ENCODE measurements at places on chromosomes 2 and 18.
A peak's percentile ranks its signal among the peaks of the same experiment; 100 is the strongest.

- DNase-seq, result no peak
Measured at GRCh38 chr18:34709750-34710441, at the start of gene DTNA. TSS of gene DTNA (plus strand) at chr18:34710298. CDS start at chr18:34755977, 45,679 bp downstream.

DNA sequence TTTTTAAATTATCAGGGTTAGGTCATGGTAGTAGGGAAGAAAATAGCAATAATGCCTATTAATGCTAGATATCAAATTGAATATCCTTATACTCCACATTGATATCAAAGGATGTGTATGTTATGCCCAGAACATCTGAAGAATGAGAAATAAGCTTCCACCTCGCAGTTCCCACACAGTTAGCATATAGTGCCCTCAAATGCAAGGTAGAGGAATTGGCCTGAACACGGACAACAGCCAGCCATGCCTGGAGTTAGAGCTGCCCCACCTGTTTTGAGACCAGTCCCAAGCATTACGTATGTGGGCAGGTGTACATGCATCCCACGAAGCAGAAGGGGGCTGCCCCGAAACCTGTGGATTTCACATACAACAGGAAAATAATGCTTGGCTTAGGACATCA is 79.6 kb downstream of the SUMO1 start:
- no peak for DNase-seq

GRCh38 chr2:96873651-96874096 is 3.8 kb upstream of the SEMA4C start:
- no peak for DNase-seq

- DNase-seq, result no peak
Measured at GRCh38 chr2:128594953-128595677, 276.4 kb upstream of the HS6ST1 start.

- DNase-seq, result no peak
Measured at GRCh38 chr2:180473456-180473855, 466.4 kb upstream of the CWC22 start.

GRCh38 chr2:217215877-217216276 is 356.0 kb upstream of the TNP1 start:
- no peak for DNase-seq

GRCh38 chr18:79608999-79609461 is 70.6 kb upstream of the CTDP1 start:
- no peak for DNase-seq

- DNase-seq, result no peak
Measured at GRCh38 chr2:150520033-150520432, 32.6 kb upstream of the RND3 start.

GRCh38 chr2:101981066-101981465 is 10.7 kb upstream of the IL1R2 start:
- DNase-seq, result no peak

GRCh38 chr2:151984424-151985083 is 114.3 kb downstream of the CACNB4 start:
- no peak for DNase-seq

DNA sequence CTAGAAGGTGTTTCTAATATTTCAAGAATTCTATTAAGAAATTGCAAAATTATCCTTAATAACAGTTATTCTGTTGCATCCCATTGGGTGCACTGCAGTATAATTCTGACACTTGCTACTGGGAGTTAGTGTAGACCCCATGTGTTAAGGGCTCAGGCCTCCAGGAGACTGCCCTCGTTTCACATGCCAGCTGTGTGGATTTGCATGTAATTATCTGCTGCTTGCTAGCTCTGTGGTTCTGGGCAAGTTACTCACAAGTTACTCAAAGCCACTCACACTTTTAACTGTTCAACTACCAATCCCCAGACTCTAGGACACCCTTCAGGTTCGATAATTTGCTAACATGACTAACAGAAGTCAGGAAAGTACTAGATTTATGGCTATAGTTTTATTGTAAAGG is 38.6 kb downstream of the ST6GAL2 start:
- no peak for DNase-seq

GRCh38 chr2:233141901-233142300 is 81.8 kb downstream of the INPP5D start:
- no peak for DNase-seq

- peak; percentile 78 for DNase-seq
Measured at GRCh38 chr18:13481820-13482617, 244.3 kb downstream of the FAM210A start.
